Esophagus mucosa (tissue), 1 donor: ENCODE measurements at places on chromosomes 5 and 9.

DNA sequence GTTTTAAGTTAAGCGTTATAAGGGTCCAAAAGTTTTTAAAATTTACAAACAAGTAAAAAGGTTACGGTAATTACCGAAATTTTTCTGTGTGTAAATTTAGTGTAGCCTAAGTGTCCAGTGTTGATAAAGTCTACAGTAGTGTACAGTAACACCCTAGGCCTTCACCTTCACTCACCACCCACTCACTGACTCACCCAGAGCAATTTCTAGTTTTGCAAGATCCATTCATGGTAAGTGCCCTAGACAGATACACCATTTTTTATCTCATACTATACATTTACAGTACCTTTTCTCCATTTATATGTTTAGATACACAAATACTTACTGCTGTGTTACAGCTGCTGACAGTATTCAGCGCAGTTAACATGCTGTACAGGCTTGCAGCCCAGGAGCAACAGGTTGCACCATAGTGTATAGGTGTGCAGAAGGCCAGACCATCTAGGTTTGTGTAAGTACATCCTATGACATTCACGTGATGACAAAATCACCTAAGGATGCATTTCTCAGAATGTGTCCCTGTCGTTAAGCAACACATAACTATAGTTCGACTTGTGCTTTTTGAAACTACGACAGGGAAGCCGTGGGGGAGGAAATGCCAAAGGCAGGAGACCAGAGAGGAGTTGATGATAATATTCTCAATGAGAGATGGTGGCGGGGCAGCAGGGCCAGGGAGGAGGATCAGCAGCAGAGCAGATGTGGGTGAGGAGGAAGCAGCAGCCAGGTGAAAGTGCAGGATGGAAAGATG lies 48.6 kb downstream of the PSMB7 start:
- ATAC-seq = peak; percentile 46

GRCh38 chr9:84701801-84702200 lies 32.3 kb downstream of the NTRK2 start:
- ATAC-seq = no peak

- ATAC-seq = no peak
Measured at GRCh38 chr5:113128082-113128481, 151.5 kb downstream of the DCP2 start.

GRCh38 chr9:102506406-102506805 lies 488.7 kb upstream of the CYLC2 start:
- ATAC-seq = no peak

DNA sequence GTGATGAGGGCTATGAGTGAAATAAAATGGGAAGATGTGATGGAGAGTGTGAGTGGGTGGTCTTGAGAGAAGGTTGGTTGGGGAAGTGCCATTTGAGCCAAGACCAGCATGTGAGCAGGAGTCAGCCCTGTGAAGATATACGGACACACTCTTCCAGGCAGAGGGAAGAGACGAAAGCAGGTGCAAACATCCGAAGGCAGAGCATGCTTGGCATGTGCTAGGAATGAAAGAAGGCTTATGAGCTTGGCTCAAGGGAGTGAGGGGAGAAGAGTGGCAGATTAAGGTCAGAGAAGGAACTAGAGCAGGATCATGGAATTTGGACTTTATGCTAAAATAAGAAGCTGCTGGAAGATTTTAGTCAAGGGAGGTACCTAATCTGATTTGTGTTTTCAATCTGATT lies 23.6 kb upstream of the CCDC112 start:
- ATAC-seq = no peak

GRCh38 chr5:52342361-52342760 lies 445.4 kb upstream of the ITGA1 start:
- ATAC-seq = no peak

DNA sequence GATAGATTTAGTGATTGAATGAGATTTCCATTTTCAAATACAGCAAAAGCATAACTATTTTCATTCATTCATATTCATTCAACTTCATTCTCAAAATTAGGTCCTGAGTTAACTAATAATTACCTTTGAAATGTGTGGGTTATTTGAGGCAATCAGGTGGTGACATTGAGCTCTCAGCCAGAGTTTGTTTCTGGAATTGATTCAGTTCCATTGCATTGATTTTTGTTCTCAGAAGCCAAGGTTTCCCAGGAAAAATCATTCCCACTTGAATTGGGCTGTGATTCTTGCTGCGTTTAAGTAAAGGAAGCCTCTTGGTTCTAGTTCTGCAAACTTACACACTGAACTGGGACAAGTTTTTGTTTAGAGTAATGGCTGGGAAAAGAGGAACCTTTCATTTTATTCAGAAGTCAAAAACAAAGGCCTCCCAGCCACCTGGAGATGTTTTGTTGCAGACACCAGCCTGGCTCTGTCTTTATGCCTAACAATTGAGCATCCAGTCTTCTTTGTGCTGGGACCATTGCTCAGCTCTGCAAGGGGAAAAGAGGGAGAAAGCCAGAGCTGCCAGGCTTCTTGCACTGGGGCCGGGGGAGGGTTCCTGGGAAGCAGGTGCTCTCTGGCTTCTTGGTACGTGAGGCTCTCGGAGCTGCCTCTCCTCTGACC lies 198.6 kb downstream of the TRIO start:
- ATAC-seq = no peak

DNA sequence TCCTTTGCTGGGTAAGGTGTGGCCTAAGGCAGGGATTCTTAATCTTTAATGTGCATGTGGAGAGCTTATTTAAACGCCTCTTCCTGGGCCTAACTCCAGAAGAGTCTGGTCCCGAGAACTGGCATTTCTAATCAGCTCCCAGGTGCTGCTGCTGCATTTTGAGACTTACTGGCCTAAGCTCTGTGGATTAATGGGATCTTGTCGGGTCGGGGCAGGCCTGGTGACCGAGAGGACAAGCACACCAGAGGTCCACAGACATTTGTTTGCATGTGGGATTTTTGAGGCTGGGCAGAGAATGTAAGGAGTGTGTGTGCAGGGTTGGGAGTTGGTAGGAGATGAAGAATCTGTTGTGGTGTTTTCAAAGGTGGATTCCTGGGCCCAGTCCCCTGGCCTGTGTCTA lies 95.0 kb upstream of the DAP start:
- ATAC-seq = no peak

GRCh38 chr9:8389531-8389930 lies 590.0 kb upstream of the DMAC1 start:
- no peak for ATAC-seq

DNA sequence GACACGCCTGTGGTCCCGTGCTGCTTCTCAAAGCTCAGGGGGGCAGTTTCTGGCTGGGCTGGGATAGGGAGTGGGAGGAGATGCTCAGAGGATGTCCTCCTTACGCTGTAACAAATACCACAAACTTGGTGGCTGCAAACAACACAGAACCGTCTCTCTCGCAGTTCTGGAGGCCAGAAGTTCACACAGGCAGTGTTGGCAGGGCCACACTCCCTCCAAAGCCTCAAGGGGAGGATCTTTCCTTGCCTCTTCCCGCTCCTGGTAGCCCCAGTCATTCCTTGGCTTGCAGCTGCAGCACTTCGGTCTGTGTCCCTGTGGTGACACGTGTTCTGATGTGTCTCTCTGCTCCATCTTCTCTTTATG lies 10.4 kb upstream of the ORM1 start:
- ATAC-seq = no peak
